ENCODE measurements at places on chromosomes 13 and 19.

- DNase-seq: no peak
Observed at GRCh38 chr19:2282062-2282861, at the start of gene PEAK3. PEAK3 (minus strand) TSS chr19:2282175; CDS start chr19:2280931, 1,244 bp downstream.

DNA sequence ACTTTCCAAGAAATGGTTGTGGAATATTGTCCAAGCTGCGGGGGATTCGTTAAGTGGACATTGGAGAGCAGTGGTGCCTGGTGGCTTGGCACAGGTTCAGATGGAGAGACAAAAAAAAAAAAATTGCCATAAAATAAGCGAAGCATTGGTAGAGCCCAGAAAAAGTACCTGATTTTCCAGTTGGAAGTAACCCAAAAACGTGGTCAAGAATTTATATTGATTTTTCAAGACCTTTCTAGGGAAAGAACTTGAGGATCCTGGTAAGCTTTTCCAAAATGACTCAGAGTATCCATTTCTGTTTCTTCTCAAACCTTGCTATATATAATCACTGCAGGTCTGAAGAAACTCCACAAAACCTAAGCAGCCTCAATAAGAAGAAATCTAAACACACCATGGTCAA, 94.6 kb downstream of the ING1 start:
- no peak for DNase-seq

DNA sequence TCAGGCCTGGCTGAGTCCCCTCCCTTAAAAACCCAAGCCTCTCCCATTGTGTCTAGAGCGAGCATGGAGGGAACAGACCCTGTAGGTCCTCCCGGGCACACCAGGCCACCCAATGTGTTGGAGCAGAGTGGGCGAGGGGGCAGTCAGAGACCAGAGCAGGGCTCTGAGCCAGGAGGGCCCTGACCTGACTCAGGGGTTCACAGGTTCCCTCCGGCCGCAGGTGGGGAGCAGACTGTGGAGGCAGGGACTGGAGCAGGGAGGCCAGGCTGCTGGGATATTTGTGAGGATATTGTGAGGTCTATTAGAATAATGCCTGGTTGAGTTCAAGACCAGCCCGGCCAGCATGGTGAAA, 1.6 kb upstream of the TYROBP start:
- no peak for DNase-seq

GRCh38 chr13:99436686-99437416, 64.4 kb upstream of the TM9SF2 start:
- DNase-seq: no peak

DNA sequence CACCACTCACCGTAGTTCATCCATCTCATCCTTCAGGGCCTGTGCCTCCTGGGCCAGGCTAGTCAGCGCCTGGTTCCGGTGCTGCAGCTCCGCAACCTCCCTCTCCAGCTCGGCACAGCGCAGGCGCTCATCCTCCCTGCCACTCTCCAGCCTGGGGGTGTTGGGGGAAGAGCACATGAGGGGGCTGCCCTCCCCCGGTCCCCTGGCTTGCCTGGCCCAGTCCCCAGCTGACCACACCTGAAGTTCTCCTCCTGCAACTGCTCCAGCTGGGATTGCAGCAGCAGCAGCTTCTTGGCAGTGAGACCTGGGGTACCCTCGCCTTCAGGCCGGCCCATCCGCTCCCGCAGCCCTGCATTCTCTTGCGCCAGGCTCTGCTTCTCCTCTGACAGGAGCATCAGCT, 4.4 kb downstream of the HOOK2 start:
- DNase-seq: no peak

DNA sequence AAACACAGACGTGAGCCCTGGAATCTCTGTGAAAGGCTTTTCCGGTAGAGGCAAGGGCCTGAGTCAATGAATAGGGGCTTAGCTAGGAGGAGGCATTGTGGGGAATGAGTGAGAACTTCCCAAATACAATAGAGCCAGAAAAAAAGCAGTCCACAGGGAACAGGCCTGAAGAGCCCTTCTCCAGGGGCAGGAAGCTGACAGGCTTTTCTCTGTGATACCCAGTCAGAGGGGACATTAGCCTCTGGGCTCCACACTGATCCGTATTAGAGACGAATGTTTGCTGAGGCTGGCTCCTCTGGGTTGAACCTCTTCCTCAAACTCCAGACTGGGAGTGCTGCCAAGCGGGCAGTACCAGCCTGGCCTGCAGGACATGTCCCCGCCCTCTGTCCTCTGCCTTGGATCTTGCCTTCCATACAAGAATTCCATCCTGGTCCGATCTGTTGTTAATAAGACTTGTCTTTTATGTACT, 2.3 kb downstream of the DHRS12 start:
- DNase-seq: no peak

GRCh38 chr19:51644636-51645271, 1.9 kb downstream of the SIGLEC14 start:
- no peak for DNase-seq

DNA sequence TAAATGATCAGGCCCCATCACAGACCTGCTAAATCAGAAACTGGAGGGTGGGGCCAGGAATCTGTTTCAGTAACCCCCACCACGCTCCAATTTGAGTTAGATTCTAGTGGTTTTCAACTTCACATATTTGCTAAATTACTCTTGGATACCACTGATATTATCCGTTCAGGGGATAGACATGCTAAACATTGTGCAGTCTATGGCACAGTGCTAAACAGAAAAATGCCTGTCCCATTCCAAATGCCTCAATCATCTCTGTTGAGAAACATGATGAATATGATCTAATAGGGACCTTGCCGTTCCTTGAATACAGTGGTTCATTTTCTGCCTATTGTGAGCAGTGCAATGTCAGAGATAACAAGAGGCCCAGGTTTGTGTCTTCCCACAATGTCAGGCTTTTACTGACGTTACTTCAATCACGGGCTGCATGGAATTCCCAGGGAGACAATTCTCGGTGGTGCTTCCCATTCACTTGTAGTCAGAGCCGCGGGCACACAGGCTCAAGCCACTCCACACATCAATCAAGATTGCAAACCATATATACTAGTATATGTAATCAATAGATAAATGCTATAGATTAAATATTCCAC, 52.7 kb downstream of the MYO16 start:
- DNase-seq: no peak

DNA sequence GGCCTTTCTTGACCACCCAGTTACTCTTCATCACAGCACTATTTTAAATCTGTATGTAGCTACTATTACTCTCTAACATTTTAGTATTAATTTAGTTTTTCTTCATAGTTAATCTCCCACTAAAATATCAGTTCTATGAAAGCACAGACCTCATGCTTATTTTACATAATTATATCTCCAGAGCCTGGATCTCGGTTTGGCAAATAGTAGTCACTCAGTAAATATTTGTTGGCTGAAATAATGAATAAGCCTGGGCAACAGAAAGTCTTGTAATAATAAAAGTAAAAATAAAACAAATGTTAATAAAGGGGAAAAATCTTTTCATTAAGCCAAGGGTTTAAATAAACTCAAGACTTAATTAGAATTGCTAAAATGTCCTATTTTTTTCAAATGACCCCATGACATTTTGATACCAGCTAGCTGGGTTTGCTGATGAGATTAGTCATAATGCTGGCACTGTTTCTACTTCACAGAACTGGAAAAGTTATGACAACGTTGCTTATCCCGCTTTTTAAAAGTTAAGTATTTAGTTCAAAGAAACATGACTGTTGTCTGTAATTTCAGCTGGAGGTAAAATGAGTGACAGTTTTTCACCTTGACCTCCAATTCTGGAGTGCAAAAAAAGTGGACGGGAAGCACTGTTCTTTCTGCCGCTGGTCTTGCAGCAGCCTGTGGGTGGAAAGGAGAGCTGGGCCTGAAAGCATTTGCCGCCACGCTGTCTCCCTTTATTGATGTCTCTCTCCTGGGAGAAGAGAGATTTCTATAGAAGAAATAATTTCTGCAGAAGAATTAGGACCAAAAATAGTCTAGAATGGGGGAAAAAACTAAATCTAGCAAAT, 85.2 kb upstream of the SPATA13 start:
- DNase-seq: no peak

- no peak for DNase-seq
Observed at GRCh38 chr13:50229960-50230661, 214.9 kb downstream of the KCNRG start.

All from GM12864 (cell line).